ENCODE measurements at places on chromosomes 13 and 19.

DNA sequence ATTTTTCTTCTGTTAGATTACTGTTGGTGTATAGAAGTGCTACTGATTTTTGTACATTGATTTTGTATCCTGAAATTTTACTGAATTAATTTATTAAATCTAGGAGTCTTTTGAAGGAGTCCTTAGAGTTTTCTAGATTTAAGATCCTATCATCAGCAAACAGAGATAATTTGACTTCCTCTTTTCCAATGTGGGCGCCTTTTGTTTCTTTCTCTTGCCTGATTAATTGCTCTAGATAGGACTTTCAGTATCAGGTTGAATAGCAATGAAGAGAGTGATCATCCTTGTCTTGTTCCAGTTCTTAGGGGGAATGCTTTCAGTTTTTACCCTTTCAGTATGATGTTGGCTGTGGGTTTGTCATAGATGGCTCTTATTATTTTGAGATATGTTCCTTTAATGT, 5.6 kb upstream of the CD33 start:
- DNase-seq: no peak

DNA sequence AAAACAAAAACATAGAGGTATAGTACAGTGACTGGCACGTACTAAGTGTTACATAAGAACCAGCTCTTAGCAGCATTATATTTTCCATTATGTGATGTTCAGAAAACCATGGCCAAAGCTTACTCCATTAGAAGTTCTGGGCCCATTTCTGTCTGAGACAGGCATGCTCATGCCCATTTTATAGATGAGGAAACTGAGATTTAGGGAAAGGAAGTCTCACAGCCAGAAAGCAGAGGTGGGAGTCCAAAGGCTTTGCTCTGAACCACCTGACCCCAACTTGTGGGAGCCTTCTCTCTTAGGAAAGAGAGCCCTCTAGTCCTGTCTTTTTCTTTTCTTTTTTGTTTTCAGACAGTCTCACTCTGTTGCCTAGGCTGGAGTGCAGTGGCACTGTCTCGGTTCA, 2.3 kb downstream of the AP2S1 start:
- no peak for DNase-seq

GRCh38 chr13:101399365-101399764, 16.9 kb downstream of the NALCN start:
- no peak for DNase-seq

DNA sequence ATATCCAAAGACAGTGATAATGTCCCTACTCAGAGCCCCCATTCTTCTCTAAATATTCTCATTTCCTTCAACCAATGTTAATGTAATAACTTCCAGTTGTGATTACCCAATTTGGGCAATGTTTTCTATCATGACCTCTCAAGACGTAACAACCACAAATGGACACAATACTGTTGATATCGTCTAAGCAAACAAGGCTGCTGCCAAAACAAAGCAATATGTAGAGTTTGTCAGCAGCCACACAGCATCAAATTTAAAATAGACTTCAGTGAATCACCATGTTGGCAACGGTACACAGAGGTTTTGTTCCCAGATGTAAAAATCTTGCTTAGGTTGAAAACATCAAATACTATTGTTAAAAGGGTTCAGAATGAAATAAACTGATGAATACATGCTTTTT, 205.1 kb downstream of the DACH1 start:
- DNase-seq: no peak

GRCh38 chr13:31964168-31964567, 67.4 kb upstream of the FRY start:
- DNase-seq: no peak

DNA sequence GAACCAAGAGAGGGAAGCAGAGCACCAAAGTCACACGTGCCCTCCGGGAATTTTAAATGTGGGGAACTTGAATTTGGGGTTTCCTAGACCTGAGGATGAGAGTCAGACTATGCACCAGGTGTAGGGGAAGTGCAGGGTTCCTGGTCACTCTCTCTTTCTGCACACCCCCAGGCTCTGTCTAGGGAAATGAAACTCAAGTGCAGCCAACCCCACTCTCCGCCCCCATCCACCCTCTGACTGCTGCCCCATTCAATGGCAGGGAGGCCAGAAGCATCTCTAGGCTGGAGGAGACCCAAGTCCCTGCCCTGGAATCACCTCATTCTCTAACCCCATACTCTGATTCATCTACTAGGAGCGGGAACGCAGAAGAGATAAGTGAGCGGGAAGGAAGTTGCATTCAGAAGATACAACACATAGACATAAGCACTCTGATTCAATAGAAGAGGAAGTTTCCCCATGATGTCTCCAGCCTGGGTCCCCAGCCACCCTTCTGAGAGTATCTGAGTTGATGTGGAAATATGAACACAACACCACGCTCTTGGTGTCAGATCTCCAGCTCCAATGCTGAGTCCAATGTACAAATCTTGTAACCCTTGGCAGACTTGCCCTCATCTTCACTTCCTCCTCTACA, 4.7 kb upstream of the SIGLEC14 start:
- no peak for DNase-seq

All from stimulated activated naive CD8-positive, alpha-beta T cell treated with anti-CD3 and anti-CD28 coated beads, Interleukin-15, amount 100 ng/mL, for 72 hours (primary cell).